Posterior cingulate gyrus (tissue), 11 donors: ENCODE measurements at places on chromosomes 6 and 20.
A peak's percentile ranks its signal among the peaks of the same experiment; 100 is the strongest.

- DNase-seq: no peak
These were observed 715.0 kb downstream of the TFAP2A start for GRCh38 chr6:9699888-9700287.

GRCh38 chr6:137261761-137262160 is 42.6 kb upstream of the IFNGR1 start:
- no peak for DNase-seq

GRCh38 chr6:30770592-30770991 is 26.2 kb upstream of the IER3 start:
- no peak for DNase-seq

GRCh38 chr6:92446052-92446451 is 973.3 kb downstream of the EPHA7 start:
- DNase-seq: no peak

DNA sequence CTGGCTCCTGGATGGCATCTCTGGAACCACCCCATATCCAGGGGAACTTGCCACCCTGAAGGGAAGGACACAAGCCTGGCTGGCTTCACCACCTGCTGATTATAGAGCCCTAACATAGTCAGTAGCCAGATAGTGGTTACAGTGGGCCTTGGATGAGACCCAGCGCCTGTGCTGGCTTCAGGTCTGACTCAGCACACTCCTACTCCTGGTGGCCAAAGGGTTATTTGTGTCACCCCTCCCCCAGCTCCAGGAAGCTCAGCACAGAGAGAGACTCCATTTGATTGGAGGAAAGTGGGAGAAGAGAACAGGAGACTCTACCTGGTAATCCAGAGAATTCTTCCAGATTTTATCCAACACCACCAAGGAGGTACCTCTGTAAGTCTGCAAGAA is 12.8 kb downstream of the SNX14 start:
- DNase-seq: no peak

DNA sequence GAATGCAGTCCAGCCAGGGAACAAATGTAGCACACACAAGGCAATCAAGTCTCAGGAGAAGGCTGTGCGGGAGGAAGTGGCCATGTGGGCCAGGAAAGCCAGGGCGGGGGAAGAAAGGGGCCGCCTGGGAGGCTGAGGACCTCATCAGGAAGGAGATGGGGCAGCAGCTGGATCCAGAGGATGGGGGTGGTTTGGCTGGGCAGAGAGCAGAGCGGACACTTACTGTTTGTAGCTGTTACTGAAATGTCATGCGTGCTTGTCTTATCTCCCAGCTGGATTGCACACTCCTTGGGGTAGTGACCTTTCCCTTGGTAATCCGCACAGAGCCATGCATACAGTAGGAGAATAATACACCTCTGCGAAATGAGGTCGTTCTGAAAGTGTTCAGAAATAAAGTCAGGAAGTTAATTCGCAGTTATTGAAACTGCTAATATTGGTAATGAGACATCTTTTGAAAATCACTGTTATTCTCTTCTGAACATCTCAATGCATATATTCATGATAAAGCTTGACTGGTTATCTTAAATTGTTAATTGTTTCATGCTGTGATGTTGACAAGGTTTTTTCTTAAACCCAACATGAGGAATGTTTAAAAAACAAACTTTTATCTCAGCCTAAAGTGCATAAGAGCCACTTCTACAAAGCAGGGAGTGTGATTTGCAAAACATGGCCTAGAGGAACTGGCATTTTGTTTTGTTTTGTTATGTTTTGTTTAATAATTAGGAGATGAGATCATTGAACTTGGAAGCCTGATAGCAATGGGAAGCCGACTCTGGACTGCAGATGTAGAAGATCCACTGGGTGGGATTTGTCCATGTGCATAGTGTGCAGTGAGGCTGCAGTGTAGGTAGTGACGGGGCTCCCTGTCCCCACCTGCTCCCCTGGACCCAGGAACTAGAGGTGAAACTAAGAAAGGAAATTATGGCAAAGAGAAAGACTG is 18.0 kb upstream of the MAP3K4 start:
- DNase-seq: no peak

- no peak for DNase-seq
These were observed 66.8 kb downstream of the ZNF831 start for GRCh38 chr20:59230385-59230784.

DNA sequence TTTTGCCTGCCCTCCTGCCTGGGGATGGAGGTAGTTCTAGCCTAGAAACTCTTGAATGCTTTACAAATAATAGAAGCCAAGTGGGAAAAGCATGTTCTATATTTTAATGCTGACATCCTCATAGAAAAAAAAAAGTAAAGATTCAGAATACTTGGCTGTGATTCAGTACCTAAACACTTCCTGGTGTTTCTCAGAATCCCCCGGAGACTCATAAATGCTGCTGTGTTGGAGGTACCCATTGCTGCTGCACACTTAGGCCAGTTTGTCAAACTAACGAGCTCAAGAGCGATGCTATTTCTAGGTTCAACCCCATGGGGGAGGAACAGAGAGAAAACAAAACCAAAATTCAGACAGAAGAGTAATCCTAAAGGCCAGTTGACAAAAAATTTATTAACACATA is 38.8 kb upstream of the ZFP64 start:
- no peak for DNase-seq

DNA sequence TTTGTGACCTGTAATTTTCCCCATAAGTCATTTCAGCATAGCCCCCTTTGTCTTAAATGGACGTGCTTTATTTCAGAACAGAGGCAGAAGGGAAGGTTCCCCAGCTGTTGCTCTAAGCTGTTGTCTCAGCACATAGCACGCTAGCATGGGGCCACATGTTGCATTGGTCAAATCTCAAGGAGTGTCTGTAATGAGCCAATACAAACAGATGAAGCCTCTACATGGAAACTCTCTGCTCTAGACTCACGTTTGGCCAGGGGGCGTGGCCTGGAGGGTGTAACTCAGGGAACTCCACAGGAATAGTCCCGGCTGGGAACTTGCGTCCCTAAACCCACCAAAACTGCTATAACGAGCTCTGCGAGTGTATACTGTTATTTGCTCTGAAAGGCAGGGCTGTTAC is 35.2 kb upstream of the SLC22A2 start:
- no peak for DNase-seq

DNA sequence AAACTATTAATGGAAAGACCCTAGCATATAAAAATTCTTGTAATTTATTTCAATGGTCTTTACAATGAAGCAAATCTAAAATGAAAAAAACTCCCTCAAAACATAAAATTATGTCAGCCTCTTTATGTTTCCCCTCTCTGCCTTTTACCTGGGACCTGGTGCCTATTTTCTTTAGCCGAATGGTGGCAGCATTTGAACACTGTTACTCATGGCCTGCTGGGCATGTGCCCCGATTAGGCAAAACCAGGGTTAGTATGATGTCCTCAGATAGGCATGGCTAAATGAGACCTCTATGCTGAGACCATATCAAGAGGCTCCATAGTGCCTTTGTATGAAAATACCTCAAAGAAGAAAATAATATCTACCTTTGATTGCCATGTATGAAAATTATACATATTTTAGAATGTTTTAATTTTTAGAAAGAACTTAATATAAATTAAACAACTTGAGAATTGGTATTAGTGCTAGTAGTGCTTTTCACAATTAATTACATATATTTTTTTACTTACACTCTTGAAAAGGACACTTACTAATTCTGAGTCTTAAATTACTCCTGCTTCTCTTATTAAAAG is 22.5 kb upstream of the C6orf58 start:
- no peak for DNase-seq

DNA sequence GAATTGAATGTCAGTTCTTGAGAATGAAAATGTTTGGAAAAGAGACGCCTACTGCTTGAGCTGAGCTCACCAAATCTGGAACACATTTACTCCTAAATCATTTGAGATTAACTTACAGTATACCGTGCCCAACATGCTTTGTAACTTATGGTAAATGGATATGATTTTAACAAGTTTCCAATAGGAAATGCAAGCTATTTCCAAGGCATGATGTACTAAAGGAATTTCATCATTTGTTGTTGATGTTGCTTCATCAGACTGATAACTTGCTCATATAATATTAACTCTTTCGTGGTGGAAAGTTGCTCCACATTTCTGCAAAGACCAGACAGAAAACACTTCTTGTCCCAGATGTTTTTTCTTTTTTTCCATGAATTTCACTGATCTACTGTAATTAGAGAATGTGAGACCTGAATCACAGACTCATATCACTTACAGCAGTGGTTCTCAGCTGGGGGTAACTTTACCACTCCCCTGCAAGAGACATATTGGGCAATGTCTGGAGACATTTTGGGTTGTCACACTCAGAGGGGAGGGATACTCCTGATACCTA is 116.6 kb upstream of the TRAF3IP2 start:
- DNase-seq: no peak

DNA sequence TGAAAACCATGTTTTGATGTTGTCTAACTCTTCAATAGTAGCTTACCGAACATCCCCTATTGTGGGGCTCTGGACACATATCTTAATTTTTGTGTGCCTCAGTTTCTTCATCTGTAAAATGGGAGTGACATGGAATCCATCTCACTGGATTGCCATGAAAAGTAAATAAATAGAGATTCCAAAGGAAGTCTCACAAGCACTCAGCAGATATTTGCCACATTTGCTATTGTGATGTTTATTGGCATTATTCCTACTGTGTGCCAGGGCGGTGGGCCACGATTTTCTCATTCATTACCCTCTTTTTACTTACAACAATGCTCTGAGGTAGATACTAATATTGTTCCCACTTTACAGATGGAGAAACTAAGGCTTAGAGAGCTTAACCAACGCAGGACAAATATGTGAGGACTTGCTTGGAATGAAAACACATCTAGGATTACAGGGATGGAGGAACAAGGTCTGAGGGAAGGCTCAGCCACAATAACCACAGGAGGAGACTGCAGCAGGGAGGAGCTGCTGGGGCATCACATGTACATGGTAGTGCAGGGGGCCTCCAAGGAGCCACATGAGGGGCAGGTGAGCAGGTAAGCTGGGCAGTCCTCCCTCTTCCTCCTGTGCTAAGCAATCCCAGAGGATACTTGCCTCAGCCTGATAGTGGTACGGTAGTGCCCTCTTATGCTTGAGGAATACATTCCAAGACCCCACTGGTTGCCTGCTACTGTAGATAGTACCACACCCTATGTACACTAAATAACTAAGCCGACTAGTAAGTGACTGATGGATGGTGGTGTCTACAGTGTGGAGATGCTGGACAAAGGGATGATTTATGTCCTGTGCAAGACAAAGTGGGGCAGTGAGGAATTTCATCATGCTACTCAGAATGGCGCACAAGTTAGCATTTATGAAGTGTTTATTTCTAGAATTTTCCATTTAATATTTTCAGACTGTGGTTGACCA is 176.9 kb downstream of the FOXA2 start:
- no peak for DNase-seq

DNA sequence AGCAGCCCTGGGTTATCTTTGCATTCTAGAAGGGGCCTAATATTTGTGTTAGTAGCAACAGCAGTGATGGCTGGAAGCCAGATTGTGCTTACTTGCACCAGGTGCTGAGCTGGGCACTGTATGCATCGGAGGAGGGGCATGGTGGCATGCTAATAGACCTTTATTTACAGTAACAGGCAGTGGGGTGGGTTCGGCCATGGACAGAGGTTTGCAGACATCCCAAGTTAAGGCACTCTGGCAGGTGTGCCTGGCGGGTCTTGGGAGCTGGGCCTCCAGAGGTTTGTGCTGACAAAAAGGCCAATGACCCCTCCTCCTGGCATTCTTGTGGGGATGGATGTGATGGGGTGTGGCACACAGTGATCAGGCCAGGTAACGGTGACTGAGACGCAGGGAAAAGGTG is 39.0 kb upstream of the CD93 start:
- peak; percentile 57 for DNase-seq

GRCh38 chr6:113671421-113671820 is 185.7 kb upstream of the MARCKS start:
- DNase-seq: no peak

- no peak for DNase-seq
These were observed 121.7 kb downstream of the NKAIN2 start for GRCh38 chr6:123925350-123925749.

DNA sequence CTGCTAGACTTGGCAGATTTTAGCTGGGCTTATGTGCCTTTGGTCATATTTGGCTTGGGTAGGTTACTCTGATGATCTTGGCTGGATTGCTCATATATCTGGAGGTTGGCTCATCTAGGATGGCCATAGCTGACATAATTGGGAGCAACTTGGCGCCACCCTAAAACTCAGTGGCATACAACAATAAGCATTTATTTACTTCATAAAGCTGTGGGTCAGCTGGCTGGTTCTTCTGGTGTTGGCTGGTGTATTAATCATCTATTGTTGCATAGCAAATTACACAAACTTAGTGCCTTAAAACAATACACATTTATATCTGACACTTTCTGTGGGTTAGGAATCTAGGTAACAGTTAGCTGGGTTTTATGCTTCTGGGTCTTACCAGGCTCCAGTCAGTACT is 297.3 kb upstream of the JAG1 start:
- DNase-seq: no peak
